ENCODE measurements at places on chromosomes 1 and 21. TPM values are rescaled to one million over a fixed set of nuclear protein-coding genes. Genes with fewer than 3 reads are reported as not detected.

- H3K36me3 ChIP-seq, result no peaks in the 10 kb centered on the region
- no peak for DNase-seq
- no peak overlapping the region for H3K4me3 ChIP-seq
- H3K4me1 ChIP-seq, result no peaks in the 10 kb centered on the region
- H3K27ac ChIP-seq, result no peak overlapping the region
- no peaks in the 10 kb centered on the region for H3K27me3 ChIP-seq
Measured at GRCh38 chr1:63950023-63950422, 176.2 kb downstream of the ROR1 start.

DNA sequence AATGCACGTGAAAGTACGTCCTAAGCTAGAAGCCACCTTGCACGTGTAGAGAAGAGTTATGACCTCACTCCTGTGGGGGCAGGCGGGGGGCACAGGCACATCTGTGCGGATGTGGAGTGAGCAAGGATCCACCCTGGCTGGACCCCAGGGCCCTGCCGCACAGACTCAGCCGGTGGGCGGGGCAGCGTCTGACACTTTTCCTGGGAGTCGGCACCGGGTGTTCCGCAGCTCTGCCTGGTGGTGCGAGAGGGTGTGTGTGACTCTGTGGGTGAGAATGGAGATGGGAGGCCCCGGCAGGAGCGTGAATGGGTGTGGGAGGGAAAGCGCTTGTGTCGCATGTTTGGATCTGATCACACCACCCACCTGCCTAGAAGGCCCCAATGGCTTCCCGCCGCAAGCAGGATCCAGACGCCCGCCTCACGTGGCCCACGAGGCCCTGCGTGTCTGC is 29.5 kb downstream of the RAP1GAP start:
- peaks cover 5% of the 10 kb centered on the region for H3K4me1 ChIP-seq
- no peaks in the 10 kb centered on the region for H3K36me3 ChIP-seq
- no peak overlapping the region for H3K27ac ChIP-seq
- H3K27me3 ChIP-seq, result peaks cover 6% of the 10 kb centered on the region
- no peak for DNase-seq
- H3K4me3 ChIP-seq, result no peak overlapping the region

FMO3 gene
- not detected for total RNA-seq

ZRANB2 gene
- total RNA-seq, result 114 TPM

DNA sequence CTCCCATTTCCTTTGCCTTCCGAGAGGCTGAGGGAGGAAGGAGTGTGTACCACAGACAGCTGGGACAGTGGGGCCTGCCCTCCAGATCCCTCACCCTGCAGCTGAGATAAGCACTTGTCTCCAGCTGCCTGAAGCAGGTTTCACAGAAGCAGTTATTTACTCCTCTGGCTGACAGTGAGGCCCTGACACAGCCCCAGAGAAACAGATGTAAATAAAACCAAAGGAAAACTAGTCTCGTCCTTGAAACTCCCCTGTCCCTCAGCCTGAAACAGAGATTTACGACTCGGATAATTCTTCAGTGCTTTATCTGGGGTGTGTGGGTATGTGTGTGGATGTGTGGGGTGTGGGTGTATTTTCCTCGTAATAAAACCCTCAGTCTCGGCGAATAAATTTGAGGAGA is 181.1 kb downstream of the IGSF21 start:
- no peaks in the 10 kb centered on the region for H3K36me3 ChIP-seq
- H3K4me3 ChIP-seq, result no peak overlapping the region
- no peaks in the 10 kb centered on the region for H3K4me1 ChIP-seq
- DNase-seq, result no peak
- H3K27me3 ChIP-seq, result peaks cover 23% of the 10 kb centered on the region

Data from activated CD4-positive, alpha-beta T cell treated with anti-CD3 and anti-CD28 coated beads for 36 hours (primary cell).